ENCODE measurements at places on chromosomes 2 and 18.

DNA sequence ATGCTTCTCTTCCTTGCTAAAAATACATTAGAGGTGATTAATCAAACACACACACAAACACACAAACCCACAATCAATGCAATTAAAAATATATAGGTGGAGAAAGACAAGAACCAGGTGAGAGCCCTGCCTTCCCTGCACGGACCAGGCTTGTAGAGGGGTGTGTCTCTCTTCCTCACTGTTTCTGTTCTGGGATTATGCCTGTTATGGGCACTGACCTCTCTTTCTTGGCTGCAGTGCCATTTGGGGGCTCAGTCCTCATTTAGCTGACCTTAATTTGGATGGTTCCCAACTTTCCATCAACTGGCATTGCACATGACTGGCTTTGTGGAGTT is 89.8 kb downstream of the SH3RF3 start:
- DNase-seq = no peak

DNA sequence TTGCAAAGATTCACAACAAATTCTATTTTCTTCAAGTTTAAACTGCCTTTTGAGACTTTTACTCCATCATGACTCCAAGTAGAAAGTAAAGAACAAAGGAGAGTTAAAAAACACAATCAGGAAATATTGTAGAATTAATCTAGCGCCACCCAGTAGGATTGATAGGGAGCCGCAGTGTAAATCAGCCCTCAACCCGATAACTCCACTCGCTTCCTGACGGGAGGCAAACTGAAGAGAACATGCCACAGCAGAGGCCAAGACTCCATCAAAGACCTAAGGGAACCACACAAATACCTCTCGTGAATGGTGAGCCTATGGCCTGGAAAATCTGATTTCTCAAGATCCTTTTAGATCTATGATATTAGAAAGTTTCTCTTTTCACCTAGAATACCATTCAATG is 319.0 kb downstream of the STK39 start:
- no peak for DNase-seq

- DNase-seq = no peak
Measured at GRCh38 chr2:45551862-45552261, 59.2 kb downstream of the SRBD1 start.

- no peak for DNase-seq
Measured at GRCh38 chr2:189511210-189511959, 69.2 kb downstream of the SLC40A1 start.

DNA sequence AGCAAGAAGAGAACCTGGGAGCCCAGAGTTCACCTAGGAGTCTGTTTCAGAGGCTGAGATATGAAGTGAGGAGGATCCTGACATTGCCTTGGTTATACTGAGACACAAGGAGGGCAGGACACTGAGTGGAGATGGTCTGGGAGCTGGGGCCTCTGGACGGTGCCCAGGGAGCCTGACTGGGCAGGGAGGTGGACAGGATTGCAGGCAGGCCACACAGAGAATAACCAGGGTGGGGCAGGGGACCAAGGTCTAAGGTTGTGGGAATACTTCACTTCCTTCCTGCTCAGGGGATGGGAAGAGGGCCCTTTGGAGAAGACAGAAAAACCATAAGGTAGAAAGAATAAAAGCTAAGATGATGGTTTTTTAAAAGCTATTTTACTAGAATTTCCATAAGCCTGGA is 18.7 kb downstream of the EDAR start:
- no peak for DNase-seq

GRCh38 chr2:124753842-124754241 is 728.8 kb downstream of the CNTNAP5 start:
- DNase-seq = no peak

DNA sequence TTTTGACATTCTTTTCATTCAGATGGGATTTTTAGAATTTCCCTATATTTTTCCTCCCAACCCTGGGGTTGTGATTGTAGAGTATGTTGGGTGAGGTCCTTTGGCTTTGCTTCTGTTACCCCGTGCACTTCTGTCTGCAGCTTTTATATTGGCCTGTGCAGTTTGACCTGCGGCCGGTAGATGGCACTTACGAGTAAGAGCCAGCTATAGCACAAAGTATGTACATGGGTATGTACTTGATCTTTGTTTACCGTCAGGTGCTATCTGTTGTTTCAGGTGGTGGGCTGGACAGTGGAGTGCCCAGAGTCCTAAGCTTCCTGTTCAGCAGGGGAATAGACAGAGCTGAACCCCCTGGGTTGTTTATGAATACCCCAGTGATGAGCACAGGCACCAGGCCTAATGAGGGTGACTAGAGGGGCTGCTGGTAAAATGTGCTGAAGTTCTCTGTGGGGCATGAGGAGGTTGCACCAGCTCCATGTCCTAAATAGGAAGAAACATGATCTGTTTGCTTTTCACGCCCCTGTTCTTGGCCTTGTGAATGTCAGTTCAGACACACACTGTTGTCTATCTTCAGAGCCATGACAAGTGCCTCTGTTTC is 58.9 kb upstream of the THUMPD2 start:
- no peak for DNase-seq

- no peak for DNase-seq
Measured at GRCh38 chr2:197992482-197993133, 188.2 kb downstream of the PLCL1 start.

DNA sequence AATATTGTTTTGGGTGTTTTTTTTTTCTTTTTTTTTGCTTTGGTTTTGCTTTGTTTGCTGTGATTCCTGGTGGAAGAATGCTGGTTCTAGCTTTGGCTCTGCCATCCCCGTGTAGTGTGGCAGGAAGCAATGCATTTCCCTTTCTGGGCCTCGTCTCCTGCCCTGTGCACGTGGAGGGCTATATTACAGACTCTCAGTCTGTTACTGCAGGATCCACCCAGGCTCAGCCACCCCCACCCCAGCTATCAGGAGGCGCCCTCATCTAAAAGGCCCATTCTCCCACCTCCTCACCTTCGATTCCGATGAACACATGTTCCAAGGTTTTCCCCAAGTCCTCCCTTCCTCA is 152.3 kb downstream of the TFCP2L1 start:
- no peak for DNase-seq

DNA sequence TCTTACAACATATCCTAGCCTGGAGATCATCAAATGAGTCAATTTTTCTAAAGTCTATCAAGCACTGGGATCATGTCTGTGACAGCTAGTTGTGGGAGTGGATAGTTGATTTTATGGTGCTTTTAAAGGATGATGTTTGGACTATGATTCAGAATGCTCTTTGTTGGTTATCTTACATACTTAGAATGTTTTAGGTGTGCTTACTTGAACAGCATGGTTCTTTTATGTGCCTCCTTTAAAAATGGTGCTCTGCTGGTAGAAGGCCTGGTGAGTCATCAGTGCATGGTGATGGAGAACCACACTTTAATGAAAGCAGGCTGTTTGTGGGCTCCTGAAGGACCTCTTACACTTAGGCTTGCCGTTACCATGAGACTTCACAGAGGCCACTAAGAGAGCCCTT is 682.7 kb upstream of the FANCL start:
- no peak for DNase-seq

- no peak for DNase-seq
Measured at GRCh38 chr2:152413228-152414030, 78.5 kb downstream of the FMNL2 start.

DNA sequence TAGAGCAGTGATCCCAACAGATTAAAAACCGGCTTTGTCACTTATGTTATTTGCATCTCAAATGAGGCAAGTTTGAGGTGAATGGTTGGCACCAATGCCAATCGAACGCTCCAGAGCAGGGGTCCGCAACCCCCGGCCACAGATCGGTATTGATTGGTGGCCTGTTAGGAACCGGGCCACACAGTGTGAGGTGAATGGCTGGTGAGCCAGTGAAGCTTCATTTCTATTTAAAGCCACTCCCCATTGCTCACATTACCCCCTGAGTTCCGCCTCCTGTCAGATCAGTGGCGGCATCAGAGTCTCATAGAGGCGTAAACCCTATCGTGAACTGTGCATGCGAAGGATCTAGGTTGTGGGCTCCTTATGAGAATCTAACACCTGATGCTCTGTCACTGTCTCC is 132.0 kb downstream of the TMEM182 start:
- no peak for DNase-seq

- no peak for DNase-seq
Measured at GRCh38 chr18:36829362-36830157, 633 bp downstream of the KIAA1328 start.

DNA sequence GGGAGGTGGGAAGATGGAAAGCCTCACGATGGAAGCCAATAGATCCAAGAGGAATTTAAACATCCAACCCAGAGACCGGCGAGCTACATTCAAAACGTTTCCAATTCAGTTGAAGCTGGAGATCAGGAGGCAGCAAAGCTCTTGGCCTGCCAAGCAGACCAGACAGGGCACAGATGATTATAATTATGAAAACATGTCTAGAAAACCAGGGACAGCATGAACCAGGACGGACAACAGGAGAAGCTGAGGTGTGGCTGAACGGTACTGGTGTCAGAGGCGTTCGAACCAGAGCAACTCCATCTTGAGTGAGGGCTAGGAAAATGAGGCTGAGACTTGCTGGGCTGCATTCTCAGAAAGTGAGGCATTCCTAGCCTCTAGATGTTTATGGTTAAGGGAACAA is 102.2 kb upstream of the CCDC150 start:
- DNase-seq = no peak

- DNase-seq = no peak
Measured at GRCh38 chr18:58635891-58636290, 7.0 kb upstream of the ALPK2 start.

DNA sequence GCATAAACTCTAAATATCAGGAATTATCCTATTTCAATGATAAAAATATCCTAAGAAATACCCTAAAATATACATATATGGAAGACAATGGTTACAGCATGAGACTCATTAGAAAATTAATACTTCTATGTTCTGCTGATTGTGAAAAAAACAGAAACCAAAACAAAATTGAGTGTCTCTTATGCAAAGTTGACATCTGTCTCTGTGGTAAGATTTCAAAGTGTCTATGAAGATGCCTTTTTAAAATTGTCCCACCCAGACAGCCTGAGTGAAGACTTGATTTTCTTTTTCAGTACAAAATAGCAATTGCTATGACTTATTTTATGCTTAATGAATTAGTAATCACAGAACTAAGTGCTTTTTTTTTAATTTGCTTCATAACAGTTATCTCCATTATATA is 1368.4 kb upstream of the LRRTM1 start:
- no peak for DNase-seq

GRCh38 chr2:170073288-170073687 is 104.7 kb upstream of the MYO3B start:
- peak; percentile 36 for DNase-seq

DNA sequence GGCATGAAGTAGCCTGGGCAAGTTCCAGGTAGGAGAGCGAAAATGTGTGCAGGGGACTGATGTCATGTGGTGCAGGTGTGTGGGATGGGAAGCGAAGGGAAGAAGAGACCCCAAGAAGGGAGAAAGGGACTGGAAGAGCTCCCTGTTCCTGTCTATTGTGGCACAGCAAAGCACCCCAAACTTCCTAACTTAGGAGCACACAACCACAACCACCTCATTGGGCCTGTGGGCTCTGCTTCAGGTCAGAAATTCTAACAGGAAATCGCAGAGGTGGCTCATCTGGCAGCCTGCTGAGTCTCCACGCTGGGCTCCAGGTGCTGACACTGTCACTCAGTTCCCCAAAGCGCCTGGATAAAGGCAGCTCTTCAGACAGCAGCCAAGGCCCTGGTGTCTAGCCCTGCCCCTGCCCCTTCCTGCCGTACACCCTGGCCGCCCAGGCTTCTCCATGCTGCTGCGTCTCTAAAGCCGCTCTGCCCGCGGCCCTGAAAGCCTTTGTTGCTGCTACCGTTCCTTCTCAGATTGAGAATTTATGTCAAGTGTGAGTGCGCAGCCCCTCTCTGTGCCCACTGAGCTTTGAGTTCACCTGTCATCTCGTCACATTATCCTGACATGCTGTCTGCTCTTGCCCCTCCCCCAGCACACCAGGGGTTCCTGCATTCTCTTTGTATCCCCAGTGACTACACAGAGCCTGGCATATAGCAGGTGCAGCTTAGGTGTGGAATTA is 140.2 kb upstream of the BCL2L11 start:
- no peak for DNase-seq

DNA sequence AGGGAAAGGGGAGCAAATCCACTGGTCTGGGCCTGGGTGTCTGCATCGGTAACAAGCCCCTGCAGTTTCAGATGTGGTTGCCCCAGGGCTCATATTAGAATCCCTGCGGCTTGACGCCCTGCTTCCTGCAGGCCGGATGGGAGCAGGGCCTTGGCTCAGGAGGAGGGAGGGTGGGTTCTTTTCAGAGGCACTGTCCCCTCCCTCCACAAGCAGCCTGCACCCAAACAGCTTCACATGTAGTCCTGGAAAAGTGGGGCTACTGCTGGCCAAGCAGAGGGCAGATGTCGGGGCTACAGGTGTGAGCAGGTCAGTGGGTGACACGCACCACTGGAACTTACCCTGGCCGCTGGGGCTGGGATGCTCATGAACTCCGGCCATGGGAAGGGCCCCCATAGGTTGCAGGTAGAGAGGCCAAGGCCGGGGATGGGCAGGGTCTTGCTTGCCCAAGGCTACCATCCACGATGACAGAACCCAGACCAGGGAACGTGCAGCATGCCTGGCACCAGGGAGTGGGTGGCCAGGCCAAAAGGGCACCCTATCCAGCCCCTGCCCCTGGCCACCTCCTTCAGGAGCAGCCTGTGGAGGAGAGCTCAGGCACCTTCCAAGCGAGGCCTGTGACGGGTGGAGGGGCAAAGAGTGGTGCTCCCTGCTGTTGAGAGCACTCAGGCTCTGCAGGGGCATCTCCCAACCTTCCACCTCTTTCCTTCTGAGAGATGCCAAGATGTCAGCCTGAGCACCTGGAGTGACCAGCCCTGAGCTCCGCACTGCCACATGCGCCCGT is 16.8 kb downstream of the ARID5A start:
- no peak for DNase-seq

- DNase-seq = no peak
Measured at GRCh38 chr2:205700331-205701132, 18.2 kb downstream of the NRP2 start.

- DNase-seq = no peak
Measured at GRCh38 chr2:128791985-128792320, 473.3 kb upstream of the HS6ST1 start.

DNA sequence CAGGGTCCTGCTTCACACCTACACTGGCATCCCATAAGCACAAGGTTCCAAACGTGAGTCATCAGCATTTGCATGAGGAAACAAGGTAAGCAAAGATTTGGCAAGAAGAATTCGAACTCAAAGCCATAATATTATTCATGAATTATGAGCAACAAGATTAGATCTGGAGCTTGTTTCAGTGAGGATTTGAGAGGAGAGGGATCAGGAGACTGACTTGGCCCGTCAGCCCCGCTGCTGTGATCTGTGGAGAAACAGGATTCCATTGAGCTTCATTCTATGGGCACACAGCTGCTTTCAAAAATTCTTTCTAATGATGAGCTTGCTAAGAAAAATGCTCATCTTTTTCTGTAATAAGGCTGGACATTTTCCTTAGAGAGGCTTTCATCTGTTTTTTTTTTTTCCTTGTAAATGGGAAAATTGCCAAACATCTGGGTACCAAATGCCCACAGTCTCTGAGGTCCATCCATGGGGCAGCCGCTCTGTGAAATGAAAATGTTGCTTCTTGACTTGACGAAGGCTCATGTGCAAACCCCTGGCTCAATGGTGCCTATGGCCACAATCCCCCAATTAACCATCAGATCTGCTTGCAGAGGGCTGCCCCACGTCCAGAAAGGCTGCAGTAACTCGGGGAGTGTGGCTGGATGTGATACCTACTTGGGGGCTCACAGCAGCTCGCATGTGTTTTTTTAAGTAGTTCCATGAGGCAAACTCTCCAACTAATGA is 179.3 kb downstream of the TMEM18 start:
- DNase-seq = no peak

GRCh38 chr18:44342946-44343345 is 337.7 kb upstream of the SETBP1 start:
- DNase-seq = no peak

Measured in substantia nigra (tissue), 51 donors.